ENCODE measurements at places on chromosomes 13 and 19.
A peak's percentile ranks its signal among the peaks of the same experiment; 100 is the strongest.

DNA sequence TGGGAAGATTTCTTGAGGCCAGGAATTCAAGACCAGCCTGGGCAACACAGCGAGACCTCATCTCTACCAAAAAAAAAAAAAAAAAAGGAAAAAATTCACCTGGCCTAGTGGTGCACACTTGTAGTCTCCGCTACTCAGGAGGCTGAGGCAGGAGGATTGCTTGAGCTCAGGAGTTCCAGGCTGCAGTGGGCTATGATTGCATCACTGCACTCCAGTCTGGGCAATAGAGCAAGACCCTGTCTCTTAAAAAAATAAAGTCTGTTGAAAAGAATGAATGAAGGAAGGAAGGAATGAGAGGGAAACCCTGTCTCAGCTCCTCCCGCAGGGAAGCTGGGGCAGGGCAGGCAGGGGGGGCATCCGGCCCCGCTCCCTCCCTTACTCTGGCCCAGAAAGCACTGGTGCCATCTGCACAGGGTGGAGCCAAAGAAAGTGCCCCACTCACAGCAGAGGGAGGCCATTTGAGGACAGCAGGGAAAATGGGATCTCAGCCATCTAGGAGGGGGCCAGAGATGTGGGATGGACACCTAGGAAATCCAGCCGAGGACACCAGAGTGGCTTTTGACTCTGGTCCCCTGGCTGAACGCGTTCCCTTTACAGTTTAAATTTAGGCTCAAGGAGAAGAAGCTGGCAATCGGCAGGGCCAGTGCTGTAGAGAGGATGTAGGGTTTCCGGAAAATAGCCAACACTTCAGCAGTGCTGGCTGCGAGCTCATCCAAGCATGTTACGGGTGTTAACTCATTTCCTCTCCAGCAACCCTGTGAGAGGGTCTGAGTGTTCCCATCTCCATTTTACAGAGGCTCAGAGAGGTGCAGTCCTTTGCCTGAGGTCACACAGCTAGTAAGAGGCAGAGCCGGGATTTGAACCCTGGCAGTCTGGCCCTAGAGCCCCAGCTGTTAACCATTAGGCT lies 3.6 kb upstream of the HPN start:
- peak; percentile 69 for DNase-seq

DNA sequence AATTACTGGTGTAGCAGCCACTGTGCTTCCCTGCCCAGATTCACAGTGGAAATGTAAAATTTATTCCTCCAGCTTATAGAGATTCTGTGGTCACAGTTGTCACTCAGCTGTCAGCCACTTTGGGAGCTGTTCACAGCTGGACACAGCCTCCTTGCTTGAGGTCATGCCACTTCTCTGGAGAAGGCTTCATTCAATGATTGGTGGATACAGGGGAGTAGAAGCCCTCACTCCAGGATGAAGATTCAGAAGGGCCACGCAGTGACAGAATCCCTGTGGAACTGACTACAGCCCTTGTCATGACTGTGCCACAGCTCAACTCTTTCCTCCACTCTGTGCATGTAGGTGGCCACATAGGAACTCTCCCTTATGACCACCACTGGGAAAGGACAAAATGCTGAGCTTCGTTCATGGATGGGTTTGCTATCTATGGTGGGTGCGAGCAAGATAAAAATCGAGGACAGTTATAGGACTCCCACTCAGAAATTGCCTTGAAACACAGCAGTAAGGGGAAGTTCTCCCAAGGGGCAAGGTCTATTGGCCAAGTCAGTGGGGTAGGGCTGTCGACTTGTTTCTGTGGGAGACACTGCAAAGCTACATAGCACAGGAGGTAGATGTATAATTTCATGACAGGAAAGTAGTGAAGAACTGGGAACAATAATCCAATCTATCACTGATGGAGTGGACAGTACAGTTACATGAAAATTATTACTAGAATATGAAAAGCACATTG lies 98.7 kb downstream of the CCNA1 start:
- DNase-seq = no peak

GRCh38 chr13:113364901-113365582 lies 1.1 kb upstream of the GRTP1 start:
- DNase-seq = no peak

- DNase-seq = no peak
Measured at GRCh38 chr13:111216166-111216960, 101.3 kb downstream of the ARHGEF7 start.

DNA sequence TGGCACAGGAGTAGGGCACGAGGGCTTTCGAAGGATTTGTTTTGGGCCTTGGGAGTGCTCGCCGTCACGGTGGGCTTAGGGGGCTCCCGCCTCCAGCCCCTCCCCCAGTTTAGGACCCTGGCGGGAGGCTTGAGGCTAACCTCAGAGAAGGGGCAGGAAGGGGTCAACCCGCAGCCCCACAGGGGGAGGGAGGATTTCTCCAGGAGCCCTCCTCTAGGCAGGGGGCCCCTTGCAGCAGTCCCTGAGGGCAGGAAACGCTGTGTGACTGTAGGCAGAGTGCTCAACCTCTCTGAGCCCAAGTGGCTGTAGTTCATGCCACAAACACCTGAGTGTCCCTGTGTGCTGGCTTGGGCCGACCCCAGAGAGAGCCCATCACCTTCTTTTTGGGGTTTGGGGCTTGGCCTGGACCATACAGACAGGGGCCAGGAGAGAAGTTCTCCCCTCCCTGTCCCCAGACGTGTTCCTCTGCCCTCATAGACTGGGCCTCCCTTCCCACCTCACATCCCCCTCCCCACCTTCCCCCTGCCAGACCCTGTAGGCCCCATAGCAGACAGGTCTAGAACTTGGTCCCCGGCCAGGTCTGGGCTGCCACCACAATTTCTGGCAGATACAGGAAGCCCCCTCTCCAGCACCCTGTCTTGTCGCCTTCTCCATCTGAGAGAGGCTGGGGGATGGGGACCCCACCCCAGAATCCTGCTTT lies 8.1 kb downstream of the ISYNA1 start:
- DNase-seq = no peak

GRCh38 chr13:42592915-42593900 lies 19.3 kb downstream of the TNFSF11 start:
- no peak for DNase-seq

DNA sequence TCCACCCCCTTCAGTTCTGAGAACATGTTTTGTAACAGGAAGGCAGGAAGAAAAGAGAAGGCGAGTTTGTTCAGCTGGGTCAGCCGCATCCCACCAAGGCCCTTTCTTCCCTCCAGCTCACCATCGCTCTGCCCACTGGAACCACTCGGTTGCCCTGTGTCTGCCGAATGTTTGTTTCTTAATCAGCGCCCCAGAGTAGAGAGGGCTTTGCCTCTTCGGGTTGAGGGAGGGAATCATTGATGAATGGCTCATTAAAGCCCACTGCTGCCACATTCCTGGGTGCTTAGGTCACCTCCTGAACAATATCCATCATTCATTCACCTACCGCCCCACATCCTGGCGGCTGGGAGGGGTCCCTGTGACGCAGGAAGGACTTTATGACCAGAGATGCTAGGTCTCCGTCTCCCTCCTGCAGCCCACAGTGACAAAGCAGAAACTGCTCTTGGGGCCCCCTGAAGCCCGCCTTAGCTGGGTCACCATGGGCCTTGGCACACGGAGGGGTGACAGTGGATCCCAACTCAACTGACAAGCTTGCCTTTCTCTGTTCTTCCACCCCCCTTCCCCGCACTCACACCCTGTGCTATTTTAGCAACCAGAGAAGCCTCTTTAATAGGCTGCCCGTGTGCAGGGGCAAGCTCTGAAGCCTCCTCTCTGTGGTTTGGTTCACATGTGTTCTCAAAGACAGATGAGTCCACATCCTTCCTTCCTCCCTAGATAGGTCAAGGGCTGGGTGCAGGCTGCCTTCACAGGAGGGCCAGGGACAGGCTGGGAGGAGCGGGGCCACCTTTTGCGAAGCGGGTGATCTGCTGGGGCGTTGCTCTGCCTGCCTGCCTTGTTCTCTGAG lies 46.2 kb downstream of the ACTN4 start:
- no peak for DNase-seq
